ENCODE measurements at places on chromosomes 13 and 19.

DNA sequence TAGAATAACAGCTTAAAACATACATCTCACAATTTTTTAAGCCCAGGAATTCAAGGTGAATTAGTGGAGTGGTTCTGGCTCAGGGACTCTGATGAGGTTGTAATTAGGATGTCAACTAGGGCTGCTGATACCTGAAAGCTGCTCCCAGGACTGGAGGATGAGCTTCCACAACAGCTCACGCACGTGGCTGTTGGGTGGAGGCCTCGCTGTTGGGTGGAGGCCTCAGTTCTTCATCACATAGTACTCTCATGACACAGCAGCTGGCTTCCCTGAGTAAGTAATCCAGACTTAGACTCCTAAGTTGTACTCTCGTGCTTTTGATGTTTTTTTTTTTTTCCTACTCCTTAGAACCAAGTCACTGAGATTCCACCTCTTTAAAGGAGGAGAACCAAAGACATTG is 577.1 kb upstream of the PRR20A start:
- DNase-seq, result no peak

- no peak for DNase-seq
These were observed 4.2 kb downstream of the LILRB5 start for GRCh38 chr19:54252845-54253244.

- no peak for DNase-seq
These were observed 12.2 kb upstream of the SAMD1 start for GRCh38 chr19:14102756-14103155.

DNA sequence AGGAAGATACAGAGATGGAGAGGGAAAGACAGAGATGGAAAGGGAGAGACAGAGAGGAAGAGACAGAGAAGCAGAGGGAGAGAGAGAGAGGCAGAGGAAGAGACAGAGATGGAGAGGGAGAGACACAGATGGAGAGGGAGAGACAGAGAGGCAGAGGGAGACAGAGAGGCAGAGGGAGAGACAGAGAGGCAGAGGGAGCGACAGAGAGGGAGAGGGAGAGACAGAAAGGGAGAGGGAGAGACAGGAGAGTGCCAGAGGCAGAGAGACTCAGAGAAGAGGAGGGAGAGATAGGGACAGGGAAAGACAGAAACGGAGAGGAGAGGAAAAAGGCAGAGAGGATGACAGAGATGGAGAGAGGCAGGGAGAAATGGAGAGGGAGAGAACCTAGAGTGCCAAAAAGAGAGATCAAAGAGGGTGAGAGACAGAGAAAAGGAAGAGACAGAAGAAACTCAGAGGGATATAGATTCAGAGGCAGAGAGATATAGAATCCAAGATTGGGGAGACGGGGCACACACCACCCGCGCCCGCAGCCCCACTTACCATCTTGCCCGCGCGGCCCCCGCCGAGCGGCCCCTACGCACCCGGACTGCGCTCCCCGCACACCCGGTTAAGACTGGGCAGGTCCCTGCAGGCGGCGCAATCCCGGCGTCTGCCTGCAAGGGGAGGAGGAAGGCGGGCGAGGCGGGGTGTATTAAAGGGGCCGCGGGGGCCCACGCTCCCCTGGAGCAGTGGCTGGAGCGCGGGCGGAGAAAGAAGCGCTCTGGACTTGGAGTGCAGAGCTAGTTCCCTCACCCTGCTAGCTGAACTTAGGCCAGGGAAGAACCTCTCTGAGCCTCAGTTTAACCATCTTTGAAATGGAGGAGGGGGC is 10.7 kb downstream of the TM6SF2 start:
- DNase-seq, result no peak

DNA sequence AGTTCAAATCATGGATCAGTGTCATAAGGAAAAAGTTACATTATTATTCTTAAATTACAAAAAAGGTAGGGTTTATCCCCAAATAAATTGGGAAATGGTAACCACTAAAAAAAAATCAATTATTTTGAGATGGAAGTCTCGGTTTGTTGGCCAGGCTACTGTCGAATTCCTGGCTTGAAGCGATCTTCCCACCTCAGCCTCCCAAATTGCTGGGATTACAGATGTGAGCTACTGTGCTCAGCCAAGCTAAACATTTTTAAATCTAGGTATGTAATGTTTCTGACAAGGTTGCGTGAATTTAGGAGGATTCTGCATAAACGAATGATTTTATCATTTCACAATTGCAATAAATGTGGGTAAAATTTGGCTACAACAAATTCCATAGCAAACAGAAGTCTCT is 2.0 kb downstream of the NAA16 start:
- DNase-seq, result no peak

- no peak for DNase-seq
These were observed 135.7 kb downstream of the DIAPH3 start for GRCh38 chr13:60028021-60028420.

DNA sequence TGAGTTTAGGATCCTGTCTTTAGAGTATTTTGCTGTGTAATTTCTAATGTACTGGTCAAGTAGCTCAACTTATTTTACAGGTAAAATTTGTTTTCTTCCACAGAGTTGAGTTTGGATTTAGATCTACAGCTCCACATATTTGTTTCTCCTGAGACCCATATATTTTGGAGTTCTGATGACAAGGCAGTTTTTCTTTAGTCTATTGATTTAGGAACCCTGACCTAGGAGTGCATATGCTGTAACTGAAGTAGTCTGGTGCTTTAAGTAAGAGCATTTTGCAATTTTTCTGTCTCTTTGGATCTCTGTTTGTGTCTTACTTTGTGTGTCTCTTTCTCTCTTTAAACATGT is 19.5 kb upstream of the SPRY2 start:
- DNase-seq, result no peak

DNA sequence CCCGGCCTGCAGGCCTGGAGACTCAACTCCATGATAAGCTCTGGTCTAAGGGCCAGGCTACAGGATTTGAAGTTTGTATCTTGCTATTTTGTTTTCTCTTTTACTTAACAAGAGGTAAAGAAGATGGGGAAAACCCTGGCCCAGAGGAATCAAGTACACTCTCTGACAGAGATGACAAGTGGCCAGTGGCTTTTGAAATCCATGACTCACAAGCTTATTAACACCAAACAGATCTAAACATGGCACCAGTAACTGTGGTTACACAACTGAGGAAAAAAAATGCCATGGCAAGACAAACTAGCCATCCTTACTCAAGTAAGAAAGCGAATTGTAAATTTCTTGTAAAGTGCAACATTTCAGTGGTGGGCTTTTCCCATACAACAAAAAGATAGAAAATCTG is 72.6 kb upstream of the SERTM1 start:
- DNase-seq, result no peak

GRCh38 chr13:92984151-92984550 is 242.5 kb upstream of the GPC6 start:
- no peak for DNase-seq

DNA sequence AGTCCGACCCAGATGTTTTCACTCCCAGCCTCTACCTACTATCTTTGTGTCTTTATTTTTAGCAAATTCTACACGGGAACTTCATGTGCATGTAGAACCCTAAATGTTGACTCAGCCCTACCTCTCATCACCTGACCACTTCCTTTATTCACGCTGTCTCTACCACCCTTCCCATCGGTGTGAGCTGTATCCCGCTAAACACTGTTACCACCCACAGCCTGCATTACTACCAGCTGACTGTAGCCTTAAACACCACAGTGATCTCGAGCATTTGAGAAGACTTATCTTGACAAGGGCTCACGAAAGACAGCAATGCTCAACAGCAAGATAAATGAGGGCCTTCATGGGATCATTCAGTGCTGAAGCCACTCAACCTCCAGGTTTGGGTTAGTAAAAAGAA is 15.1 kb downstream of the NCR1 start:
- DNase-seq, result no peak

GRCh38 chr19:13208672-13209483 is 58.7 kb downstream of the IER2 start:
- DNase-seq, result no peak

DNA sequence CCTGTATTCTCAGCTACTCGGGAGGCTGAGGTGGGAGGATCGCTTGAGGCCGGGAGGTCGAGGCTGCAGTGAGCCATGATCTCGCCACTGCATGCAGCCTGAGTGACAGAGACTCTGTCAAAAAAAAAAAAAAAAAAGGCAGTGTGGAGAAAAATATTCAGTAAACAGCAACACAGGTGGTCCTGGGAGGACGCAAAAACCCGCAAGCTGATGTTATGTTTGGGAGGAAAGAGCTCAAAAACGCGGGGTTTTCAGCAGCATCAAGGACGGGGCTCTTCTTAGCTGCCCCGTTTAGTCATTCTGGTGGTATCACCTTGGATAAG is 599 bp upstream of the ZNF784 start:
- no peak for DNase-seq

DNA sequence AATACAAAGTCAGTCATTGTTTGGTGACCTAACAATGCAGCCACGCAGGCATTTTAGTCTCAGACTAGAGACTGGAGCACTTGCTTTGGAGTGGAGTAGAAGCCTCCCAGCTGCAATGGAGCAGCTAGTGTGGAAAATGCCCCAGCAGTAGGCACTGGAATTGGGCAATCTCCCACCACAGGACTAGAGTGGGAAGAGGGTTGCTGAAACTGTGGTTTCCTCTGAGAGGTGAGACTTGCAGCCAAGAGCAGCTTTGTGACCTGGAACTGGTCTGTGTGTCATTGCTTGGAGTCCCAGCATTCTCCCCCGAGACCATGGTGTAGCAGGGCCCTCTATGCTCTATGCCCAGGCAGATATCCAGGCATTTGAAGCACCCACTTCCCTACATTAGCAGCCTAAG is 556.3 kb downstream of the UQCRFS1 start:
- DNase-seq, result no peak

DNA sequence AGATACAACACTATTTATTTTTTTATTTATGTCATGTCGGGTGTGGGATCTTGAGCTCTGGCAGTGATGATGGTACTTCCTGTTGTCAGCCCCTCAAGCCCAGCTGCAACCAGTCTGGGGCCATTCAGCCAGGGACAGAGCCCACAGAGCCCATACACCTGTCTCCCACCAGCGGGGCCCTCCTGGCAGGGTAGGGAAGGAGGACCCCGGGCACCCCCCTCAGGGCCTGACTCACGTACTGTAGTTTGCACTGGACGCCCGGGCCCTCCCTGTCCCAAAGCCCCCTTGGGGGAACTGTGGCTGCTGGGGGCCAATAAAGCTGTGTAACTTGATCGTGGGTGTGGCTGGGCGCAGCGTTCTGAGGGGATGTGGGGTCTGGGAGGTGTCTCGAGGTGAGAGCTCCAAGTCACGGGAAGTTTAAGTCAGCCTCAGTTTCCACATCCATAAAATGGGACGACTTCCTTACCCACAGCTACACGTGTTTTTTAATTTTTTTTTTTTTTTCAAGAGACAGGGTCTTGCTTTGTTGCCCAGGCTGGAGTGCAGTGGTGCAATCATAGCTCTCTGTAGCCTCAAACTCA is 9.5 kb downstream of the ATG4D start:
- no peak for DNase-seq

DNA sequence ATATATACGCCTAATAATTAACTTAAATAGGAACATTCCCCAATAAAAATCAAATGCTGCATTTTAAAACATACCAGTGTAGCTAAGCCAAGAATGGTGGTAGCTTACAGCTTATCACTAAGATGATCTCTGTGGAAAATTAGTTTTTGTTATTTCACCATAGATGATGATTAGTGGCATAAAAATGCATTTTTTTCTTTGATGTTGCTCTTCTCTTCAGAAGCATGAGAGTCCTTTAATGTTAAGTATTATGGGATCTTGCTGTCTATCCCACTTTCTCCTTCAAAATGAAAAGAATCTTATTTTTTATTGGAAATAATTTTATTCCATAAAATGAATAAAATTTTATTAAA is 731.0 kb downstream of the SLITRK1 start:
- no peak for DNase-seq

DNA sequence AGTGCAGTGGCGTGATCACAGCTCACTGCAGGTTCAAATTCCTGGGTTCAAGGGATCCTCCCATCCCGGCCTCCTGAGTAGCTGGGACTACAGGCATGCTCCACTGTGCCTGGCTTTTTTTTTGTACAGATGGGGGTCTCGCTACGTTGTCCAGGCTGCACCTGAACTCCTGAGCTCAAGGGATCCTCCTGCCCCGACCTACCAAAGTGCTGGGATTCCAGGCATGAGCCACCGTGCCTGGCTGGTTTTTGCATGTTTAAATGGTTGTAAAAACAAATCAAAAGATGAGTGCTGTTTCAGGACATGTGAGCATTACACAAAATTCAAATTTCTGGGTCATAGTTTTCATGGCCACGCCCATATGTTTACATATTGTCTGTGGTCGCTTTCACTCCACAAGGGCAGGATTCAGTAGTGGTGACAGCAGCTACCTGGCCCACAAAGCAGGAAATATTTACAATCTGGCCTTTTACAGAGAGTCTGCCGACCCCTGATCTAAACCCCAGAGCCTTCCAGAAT is 5.3 kb downstream of the MATK start:
- DNase-seq, result no peak

GRCh38 chr19:926589-927350 is 935 bp downstream of the ARID3A start:
- no peak for DNase-seq

DNA sequence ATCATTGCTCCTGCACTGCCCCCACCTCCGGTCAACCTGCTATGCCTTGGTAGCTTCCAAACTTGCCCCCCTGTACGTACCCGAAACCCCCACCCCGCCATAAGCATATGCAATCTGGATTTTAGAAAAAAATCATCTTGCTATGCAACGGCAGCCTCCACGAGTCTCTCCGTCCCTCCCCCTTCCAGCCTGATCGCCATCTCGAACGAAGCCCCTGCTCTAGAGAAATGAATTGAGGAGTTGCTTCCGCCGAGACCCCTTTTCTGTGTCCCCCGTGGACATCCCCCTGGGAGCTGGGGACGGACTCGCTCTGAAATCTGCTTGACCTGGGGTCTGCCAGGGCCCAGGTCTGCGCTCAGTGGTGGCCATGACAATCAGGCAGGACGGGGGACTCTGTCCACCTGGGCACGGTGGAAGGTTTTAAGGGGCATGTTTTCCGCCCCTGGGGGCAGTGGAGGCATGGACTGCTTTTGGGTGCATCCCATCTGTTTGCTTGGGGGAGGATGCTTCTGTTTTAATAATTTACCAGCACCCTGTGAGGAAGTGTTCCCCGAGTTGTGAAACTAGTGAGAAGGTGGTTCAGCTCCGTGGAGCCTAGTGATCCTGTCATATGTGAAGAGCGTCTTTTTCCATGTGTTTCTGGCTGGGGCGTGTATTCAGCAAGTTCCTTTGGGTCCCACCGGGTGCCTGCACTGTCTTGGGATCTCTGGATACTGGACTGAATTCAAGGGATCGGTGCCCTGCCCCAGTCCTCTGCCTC is 1.0 kb downstream of the KDM4B start:
- DNase-seq, result no peak

- no peak for DNase-seq
These were observed 263.4 kb downstream of the POU4F1 start for GRCh38 chr13:78339927-78340326.
